ENCODE measurements at places on chromosomes 2 and 18.

DNA sequence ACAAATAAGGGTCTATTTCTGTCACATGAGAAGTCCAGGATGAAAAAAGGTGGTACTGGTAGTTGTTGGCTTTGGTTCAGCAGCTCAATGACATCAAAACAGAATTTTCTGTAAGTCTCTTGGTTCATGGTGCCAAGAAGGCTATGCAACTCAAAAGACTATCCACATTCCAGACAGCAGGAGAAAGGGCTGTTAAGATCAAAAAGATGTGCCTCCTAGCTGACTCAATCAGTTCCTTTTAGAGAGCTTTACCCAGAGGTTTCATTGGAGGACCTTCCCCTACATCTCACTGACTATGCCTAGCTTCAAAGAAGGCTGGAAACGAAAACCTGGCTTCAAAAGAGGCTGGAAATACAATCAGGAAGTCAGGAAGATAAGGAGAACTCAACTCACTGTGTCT is 98.0 kb downstream of the DYM start:
- DNase-seq = no peak

DNA sequence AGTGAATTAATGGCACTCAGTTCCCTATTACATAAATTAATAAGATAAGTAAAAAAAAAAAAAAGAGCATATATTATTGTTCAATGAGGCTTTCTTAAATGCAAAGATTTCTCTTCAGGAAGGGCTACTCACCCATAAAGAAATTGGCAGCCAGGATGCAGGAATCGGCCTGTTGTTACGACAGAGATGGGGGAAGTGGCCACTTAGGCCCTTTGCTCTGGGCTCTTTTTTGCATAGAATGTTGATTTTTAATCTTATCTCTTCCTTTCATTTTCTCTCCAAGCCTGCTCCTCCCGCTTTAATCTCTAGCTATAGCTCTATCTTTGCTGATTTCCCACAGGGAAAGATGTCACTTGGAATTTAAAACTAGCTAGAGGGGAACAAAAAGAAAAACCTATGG is 391.8 kb upstream of the CRIM1 start:
- DNase-seq = no peak

DNA sequence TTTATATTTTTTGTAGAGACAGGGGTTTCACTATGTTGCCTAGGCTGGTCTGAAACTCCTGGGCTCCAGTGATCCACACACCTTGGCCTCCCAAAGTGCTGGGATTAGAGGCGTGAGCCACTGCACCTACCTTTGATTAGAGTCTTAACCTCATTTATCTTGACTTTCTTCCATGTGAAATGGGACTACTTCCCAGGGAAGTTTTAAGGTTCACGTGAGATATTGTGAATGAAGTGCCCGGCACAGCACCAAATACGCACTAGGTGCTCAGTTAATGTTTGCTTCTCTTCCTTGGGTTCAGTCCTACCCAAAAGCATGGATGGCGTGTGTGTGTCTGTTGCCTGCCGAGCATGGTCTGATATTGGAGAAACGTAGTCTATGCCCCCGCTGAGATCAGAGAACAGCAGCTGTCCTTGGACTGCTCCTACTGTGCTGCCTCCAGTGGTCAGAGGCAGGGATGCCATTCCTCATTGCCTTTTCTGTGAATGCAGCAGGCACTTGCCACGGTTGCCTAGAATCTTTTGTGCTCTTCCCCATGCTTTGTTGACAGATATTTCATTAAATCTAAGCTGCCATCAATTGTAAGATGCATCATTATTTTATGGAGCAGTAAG is 12.3 kb upstream of the TFCP2L1 start:
- DNase-seq = no peak

- DNase-seq = no peak
Measured at GRCh38 chr2:172248785-172249187, 146.1 kb upstream of the DLX2 start.

DNA sequence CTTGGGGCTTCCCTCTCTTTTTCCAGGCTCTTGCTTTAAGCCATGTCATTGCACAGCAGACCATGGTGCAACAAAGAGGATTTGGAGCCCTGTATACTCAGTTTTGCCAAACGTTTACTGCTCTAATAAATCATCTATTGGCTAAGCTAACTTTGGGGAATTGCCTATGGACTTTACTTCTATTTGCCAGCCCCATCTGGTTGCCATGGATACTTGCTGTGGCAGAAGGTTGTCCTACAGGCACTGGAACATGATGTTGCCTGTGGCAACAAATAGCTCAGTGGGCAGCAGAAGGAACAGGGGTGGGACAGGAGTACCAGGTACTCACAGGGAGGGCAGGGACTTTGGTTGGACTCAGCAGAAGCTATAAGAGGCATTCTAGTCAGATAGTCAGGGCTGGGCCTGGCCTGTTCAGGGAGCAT is 129.7 kb downstream of the CCDC85A start:
- DNase-seq = no peak

GRCh38 chr2:1553671-1554295 is 140.5 kb downstream of the TPO start:
- no peak for DNase-seq

DNA sequence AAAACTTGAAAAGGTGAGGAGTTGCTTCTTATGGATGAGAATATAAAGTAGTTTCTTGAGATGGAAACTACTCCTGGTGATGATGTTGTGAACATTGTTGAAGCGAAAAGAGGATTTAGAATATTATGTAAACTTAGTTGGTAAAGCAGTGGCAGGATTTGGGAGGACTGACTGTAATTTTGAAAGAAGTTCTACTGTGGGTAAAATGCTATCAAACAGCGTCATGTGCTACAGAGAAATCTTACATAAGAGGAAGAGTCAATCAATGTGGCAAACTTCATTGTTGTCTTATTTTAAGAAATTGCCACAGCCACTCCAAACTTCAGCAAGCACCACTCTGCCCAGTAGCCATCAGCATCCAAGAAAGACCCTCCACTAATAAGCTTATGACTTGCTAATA is 112.9 kb upstream of the ZEB2 start:
- peak; percentile 9 for DNase-seq

- no peak for DNase-seq
Measured at GRCh38 chr2:139162456-139162855, 382.3 kb upstream of the NXPH2 start.

DNA sequence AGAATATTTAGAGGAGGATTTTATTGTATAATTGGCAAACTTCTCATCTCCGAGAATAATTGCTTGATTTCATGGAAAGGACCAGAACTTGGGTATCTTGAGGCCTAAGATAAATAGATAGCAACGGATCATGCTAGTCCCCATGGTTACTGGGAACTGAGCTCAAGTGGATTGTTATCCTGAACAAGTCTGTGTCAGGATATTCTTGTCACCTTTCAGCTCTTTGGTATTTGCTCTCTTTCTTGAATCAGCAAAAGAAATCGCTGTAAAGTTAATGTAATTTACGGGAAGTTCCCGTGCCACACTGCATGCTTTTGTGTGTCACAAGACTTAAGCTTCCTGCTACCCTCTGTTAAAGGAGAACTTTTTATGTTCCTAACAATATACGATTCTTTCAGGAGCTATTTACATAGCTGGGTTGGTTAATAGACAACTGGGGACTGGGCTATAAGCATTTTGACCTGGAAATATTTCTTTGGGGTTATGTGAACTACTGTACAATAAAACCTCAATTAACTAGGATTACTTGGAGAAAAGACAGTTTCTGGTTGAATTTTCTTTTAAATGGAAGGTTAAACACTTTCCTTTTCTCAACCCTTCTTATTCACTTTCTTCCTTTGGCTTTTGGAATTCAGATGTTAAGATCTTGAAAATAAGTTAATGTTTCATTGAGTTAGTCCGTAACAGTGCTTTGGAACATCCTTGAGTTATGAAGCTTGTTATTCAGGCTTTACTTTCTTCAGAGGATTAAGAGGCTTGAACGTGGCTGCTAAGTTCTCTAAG is 151.2 kb downstream of the FMNL2 start:
- no peak for DNase-seq

DNA sequence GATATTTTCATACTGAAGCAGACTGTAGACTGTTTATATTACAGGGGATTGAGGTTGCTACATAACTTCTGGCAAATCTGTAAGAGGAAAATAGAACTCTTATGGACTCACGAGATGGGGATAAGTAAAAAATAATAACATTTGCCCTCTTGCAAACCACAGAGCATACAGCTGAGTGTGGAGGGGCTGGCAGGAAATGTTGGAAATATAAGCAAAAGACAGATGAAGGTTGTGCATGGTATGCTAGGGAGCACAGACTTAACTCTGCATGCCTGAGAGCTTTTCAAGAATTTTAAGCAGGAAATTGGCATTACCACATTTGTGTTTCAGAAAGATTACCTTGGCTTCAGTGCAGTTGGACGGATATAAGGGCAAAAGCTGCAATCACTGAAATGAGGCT is 411.1 kb downstream of the RAD51AP2 start:
- DNase-seq = no peak

DNA sequence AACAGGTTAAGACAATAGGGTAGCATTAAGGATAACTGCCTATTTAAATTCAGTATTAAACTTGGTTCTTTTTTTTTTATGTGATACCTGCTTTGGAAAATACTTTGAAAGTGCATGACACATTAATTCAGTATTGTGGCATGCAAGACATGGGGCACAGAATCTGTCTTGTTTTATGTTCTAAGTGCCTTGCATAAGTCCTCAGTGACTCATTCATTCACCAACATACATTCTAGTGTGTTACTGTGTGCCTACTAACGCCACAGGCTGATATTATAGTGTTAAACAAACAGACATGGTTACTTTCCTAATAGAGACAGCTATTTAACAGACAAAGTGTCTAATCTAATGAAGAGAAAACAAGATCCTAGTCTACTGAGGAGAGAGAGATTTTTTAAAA is 91.7 kb downstream of the GCA start:
- no peak for DNase-seq

DNA sequence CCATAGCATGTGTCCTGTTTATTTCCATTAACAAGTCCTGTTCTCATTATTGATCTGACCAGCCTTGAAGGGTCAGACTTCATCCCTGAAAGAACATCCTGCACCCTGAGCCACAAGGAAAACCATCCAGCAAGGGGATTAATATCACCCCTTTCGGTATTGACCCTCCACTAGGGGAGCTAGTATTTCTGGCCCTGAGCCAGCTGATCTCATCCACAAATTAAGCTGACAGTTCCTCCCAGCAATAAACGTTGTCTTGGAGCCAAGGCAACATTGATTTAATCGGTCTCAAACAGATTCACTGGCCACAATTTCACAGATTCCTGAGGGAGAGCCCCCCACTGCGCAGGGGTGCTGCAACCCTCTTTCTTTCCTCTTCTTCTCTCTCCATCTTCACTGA is 353.1 kb upstream of the FANCL start:
- DNase-seq = no peak

DNA sequence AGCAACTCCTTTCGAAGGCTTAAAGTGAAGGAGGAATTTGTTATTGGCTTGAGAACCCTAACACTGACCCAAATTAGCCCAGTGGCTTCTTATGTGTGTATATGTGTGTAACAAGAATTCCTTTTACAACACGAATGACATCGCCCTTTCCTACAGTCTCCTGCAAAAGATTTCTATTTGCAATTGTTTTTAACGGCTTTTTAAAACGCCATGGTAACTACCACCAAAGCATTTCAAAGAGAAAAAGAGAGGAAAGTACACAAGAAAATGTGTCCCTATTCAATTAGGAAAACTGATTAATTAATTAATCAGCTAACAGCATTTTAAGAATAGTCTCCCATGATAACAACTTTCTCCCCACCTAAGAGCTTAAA is 58.1 kb downstream of the PAX3 start:
- no peak for DNase-seq

DNA sequence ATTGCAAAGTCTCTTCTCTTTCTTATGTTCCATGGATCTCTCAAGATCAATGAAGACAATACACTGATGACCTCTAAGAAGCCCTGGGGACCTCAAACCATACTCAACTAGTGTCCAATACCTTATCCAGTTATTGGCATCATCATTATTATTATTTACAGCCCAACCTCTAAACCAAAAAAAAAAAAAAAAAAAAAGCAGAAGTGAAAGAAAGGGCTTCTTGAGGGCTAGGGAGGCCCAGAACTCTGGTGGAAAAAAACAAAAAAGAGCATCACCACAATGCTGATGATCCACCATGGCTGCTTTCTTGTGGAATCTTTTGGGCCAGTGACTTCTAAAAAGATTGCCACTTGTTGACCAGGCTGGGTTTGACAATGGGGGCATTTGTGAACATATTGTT is 324.9 kb downstream of the LPIN1 start:
- DNase-seq = no peak

GRCh38 chr2:181070119-181070835 is 89.9 kb downstream of the UBE2E3 start:
- DNase-seq = no peak

DNA sequence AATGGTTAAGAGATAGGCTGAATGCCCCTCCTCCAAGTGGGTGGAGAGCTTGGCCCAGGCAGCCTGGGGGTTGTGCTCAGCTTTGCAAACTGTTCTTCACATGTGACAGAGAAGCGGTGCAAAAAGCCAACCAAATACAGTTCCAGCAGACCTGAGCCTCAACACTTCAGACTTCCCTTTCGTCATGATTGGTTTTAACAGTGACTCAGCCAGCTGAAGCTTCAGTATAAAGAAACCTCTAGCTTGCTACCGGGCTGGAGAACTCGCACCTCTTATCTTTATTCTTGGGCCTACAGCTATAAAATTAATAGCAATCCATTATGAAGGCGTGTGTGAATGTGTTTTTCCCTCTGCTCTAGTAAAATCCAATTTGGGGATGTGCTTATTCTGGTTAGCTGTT is 20.0 kb downstream of the SETBP1 start:
- DNase-seq = no peak

- DNase-seq = no peak
Measured at GRCh38 chr2:200584639-200585038, 1.2 kb upstream of the AOX1 start.

DNA sequence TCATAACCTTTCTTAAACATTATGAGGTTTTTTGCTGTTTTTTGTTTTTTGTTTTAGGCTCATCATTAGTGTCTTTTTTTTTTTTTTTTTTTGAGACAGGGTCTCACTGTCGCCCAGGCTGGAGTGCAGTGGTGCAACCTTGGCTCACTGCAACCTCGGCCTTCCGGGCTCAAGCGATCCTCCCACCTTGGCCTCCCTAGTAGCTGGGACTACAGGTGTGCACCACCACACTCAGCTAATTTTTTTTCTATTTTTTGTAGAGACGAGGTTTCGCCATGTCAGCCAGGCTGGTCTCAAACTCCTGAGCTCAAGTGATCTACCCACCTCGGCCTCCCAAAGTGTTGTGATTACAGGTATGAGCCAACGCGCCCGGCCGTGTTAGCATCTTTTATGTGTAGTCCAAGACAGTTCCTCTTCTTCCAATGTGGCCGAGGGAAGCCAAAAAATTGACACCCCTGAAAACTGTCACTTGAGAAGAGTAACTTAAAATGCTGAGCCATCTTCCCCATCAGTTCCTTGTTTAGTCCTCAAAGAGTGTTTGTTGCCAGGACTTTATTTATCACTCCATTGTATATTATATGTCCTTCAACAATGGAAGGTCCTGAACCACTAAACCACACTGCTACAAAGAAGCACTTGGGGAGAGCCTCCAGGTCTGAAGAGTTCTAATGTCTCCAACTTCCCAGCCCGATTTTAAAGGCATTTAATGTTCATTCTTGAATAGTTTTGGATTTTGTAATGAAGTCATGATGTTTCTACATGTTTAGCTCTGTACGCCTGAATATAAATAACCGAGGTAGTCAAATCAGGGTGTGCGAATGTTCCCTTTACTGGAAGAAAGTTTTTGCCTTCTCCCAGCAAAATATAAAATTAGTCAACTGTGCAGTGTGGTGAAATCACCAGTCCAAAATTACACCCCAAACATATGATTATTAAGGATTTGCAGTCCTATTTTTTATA is 26.4 kb downstream of the ZNF516 start:
- DNase-seq = peak; percentile 37

- DNase-seq = no peak
Measured at GRCh38 chr2:240460781-240461431, 25.4 kb downstream of the GPC1 start.

All from GF-D8 (cell line).